ENCODE measurements at places on chromosomes 6 and 20.

DNA sequence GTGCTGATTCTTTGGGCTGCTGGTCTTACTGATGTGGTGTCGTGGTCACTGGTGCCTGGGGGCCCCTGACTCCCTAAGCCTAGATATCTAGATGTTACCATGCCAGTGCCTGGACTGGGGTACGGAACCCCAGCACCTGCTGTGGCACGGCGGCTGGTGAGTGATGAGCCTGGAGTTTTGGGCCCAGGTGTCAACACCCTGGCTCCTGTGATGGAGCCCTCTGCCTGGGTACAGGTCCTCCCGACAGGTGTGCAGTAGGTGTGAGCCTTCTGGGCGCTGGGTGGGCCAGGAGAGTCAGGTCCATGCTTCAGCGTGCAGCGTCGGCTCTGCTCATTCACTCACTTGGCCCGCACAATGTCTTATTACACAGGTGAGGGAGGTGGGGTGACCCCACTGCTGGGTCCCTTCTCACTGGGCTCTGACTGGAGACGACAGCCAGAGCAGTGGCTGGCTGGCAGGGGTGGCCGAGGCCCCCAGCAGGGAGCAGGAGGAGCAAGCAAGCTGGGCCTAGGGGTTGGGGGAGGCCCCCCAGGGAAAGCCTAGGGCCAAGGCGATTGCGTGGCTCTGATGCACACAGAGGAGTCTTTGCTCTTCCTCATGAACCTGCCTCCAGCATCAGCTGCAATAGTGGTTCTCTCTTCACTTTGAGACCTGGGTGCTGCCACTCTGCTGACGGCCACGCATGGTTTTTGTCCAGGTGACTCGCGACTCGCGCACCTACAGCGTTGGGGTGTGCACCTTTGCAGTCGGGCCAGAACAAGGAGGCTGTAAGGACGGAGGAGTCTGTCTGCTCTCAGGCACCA is 42.5 kb upstream of the SLC22A1 start:
- no peak for DNase-seq

DNA sequence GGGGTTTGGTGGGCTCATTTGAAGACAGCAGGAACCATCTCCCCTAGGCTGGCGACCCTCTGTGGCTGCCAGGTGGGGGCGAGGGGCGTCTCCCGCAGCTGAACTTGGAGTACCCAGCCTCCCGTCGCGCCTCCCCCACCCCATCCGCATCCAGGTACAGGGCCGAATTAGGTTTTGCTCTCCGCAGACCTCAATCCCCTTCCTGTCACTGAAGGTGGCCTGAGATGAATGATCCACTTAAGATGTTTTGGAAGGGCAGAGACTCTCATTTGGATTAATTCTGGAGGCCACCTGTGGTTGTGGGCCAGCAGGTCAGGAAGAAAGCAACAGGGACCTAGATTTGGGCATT is 493 bp downstream of the CD83 start:
- no peak for DNase-seq

DNA sequence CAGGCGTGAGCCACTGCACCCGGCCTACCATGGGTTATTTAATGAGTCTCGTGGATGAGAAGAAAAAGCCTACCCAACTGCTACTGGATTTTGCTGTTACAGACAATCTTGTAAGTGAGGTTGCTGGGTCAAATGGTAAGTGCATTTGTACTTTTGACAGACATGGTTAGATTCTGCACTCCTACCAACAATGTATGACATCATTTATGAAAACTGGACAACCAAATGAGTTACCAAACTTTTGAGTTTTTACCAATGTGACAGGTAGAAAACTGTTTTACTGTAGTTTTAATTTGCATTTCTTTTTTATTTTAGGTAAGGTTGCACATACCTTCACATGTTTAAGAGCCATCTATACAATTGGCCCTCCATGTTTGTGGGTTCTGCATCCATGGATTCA is 48.2 kb downstream of the PDSS2 start:
- no peak for DNase-seq

GRCh38 chr6:139156551-139156950 is 21.7 kb downstream of the HECA start:
- no peak for DNase-seq

GRCh38 chr20:237489-237888 is 10.4 kb downstream of the DEFB129 start:
- DNase-seq: no peak

DNA sequence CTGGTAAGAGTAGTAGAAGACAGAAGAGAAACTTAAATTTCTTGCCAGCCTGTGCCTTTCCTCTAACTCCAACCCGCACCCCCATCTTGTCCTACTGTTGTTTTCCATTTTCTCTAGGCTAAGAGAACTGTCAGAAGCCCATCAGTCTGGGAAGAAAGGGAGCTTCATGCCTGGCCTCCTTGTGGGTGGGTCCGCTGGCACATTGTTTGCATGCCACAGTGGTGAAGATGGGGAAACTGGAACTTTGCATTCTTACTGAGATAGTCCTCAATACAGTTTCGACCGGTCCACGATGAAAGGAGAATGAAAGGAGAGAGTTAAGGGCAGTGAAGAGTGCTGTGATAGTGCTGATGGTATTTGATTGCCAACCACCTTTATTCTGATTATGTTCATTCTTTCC is 103.1 kb downstream of the TCP11 start:
- no peak for DNase-seq

DNA sequence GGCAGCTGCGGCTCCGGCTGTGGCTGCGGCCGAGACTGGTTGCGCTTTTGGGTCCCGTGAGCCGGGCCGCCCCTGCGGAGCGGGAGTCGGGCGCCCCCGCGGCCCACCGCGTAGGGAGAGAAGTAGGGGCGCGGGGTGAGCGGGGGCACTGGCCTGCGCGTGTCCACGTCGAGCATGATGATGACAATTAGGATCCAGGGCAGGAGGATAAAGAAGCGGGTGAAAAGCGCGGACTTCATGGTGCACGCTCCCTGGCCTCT is 739 bp downstream of the B3GAT2 start:
- DNase-seq: no peak

DNA sequence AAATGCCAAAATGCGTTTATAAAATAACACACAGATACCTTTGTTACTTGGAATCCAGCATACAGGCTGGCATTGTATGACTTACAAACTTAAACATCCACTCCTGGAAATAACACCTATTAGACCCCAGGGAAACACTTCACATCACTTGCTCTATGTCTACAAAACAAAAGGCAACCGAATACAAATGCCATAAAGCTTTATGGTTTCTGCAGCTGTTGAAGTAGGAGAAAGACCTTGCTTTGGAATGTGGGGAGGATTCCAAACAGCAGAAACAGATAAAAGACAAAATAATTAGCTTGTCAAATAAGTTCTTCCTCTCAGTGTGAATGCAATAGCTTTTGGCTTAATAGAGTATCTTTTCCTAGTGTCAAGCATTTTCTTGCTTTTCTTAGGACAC is 9.8 kb upstream of the AMD1 start:
- DNase-seq: no peak

DNA sequence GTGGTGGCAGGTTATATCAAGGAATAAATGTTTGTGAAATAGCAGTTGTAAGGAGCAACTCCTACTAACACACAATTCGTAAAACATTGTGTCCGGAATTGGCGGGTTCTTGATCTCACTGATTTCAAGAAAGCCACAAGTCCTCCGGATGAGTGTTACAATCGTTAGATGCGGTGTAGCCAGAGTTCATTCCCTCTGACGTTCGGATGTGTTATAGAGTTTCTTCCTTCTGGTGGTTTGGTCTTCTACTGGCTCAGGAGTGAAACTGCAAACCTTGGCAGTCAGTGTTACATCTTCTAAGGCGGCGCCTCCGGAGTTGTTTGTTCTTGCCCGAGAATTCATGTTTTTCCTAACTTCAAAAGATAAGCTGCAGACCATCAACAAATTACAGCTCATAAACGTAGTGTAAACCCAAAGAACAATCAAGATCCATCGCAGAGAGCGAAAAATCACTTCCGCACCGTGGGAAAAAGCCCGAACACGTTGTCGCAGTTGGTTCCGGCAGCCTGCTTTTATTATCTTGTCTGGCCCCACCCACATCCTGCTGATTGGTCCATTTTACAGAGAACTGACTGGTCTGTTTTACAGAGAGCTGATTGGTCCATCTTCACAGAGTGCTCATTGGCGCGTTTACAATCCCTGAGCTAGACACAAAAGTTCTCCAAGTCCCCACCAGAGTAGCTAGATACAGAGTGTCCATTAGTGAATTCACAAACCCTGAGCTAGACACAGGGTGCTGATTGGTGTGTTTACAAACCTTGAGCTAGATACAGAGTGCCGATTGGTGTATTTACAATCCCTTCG is 58.2 kb downstream of the TRIM27 start:
- DNase-seq: no peak

DNA sequence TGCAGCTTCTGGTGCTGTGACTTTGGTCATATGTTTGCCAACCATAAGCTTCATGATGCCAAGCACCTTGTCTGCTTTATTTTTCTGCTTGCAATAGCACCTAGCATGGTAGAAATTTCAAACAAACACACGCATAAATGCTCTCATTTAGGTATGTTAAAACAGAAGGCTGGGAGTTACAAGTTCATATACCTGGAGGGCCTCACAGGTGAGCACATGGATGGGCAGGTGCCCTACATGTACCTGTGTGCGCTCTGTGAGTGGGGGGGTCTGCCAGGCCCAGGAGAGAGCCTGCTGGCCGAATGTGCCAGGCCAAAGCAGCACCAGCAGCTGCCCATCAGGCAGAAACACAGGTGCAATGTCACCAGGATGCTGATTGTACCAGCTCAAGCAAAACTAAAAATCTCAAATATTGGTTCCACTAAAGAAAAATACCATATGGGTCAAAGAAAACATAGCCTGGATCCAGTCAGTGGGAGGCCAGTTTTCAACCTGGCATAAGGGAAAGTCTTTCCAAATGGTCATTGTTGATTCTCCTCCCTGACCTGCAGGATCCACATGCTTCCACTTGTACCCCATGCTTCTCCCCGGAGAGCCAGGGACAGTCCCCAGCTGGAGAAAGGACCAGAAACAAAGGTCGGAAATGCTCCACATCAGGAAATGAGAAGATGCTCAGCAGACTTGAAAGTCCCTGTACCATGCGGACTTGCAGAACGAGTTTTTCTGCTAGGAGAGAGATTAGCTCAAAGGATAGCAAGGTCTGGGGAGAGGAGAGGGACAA is 7.2 kb upstream of the PFDN4 start:
- DNase-seq: no peak

- no peak for DNase-seq
These were observed 2.3 kb downstream of the FKBP5 start for GRCh38 chr6:35686436-35686835.

DNA sequence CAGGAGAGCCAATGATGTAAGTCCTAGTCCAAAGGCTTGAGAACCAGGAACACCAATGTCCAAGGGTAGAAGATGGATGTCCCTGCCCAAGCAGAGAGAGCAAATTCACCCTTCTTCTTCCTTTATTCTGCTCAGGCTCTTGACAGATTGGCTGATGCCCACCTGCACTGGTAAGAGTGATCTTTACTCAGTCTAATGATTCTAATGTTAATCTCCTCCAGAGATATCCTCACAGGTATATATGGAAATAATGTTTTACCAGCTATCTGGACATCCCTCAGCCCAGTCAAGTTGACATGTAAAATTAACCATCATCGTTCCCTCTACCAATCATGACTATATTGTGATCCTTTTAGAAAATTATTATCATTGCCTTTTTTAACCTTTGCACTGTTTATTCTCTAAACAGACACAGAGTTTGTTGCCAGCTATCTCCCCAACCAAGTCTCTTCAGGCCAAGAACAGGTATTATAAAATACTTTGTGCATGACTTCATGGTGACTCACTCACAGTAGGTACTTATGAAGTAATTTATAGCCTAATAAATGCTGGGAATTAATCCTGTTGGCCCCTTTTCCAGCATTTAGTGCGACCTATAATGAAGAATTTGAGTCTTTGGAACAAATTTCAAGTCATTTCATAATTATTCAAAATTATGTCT is 26.2 kb upstream of the TSHZ2 start:
- no peak for DNase-seq

- no peak for DNase-seq
These were observed 80.5 kb downstream of the SASH1 start for GRCh38 chr6:148423133-148423532.

DNA sequence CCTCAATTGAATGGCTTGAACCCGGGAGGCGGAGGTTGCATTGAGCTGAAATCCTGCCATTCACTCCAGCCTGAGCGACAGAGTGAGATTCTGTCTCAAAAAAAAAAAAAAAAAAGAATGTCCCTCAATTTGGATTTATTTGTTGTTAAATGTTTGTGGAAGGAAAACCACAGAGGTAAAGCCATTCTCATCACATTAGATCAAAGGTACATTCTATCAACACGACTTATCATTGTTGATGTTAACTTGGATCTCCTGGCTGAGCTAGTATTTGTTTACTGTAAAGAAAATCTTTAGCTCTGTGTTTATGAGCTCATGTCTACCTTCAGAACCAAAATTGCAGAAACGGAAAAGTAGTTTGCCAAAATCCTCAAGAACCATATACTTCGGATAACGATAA is 91.4 kb upstream of the SALL4 start:
- DNase-seq: no peak

DNA sequence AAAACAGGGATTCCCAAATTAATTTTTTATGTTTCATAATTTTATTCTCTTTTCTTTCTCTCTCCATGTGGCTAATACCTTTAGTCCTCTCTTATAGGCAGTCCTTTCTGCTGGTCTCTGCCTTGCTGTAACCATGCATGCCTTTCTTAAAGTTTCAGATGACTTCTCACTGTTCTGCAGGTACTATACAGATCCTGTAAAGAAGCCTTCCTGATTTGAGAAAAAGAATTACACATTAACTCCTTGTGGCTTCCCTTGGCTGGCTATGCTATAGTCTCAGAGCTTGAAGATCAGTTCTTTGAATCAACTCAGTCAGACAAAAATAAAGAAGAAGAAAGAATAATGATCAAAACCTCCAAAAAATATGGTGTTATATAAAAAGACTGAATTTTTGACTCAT is 7.3 kb upstream of the GPR63 start:
- no peak for DNase-seq

DNA sequence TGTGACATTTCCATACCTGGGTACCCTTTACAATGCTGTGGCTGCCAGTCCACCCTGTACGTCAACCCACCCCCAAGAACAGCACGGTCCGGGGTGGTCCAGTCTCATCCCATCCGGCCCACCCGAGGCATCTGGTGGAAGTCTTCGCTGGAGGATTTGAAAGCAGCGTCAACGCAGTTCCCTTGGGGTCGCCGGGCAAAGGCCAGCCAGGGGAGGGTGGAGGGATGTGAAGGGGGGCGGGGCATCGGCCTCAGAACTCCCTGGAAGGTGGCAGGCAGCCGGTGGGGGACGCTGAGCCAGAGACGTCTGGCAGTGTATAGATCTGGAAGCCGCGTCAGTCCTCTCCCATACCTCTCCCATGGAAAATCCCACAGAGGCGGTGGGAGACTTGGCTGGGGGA is 1944.0 kb upstream of the DEFB115 start:
- DNase-seq: no peak

- DNase-seq: no peak
These were observed 88.1 kb upstream of the IYD start for GRCh38 chr6:150280703-150281102.

- no peak for DNase-seq
These were observed 1.4 kb downstream of the NFS1 start for GRCh38 chr20:35697696-35698297.

DNA sequence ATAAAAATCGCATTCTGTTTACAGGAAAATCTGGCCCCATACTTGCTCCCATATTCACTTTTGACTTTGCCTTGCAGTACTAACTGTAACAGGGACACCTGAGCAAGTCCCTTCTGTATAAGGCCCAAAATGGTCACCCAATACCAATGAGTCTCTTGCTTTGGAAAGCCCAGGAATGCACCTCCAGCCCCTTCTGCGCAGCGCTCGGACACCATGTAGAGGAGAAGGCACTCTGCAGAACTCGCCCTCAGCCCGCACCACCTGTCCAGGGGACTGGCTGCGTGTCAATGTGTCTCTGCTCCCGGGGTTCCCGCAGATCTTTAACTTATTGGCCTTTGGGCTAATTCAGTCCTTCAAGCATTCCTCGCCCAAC is 746 bp upstream of the PRND start:
- no peak for DNase-seq
